HuH-7.5 (cell line): ENCODE measurements at places on chromosomes 6 and 20.

GRCh38 chr20:44080064-44080463 lies 106.9 kb downstream of the JPH2 start:
- DNase-seq: no peak

GRCh38 chr20:38748861-38749149 lies 545 bp downstream of the ACTR5 start:
- peak; percentile 59 for DNase-seq

DNA sequence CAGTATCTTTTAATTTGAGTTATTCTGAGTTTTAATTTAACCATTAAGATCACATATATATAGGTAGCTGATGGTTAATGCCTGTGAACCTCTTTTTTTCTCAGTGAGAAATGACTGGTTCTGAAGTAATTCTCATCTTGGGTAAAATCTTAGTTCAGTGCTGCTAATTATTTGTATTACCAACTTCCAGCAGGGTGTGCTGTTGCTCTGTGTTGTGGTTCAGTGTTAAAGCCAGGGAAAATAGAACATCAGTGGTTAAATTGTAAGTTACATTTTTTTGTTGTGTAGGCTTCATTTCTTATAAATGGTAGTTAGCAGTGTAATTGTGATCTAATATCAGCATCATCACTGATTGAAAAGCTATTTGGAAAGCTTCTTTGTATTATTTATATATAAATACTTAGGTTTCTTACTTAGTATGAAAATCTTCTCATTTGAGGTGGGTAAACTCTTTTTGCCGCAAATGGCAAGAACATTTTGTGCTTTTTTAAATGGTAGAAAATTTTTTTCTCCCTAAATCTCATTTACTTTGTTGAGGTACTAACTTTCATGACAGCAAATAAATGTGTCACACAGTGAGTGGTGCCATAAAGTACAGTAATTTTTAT lies 43.7 kb downstream of the CDC5L start:
- DNase-seq: no peak

- DNase-seq: no peak
These were observed 40.1 kb downstream of the TRAF3IP2 start for GRCh38 chr6:111565326-111566221.

- peak; percentile 56 for DNase-seq
These were observed 182.8 kb downstream of the ZMYND8 start for GRCh38 chr20:47173596-47174216.

DNA sequence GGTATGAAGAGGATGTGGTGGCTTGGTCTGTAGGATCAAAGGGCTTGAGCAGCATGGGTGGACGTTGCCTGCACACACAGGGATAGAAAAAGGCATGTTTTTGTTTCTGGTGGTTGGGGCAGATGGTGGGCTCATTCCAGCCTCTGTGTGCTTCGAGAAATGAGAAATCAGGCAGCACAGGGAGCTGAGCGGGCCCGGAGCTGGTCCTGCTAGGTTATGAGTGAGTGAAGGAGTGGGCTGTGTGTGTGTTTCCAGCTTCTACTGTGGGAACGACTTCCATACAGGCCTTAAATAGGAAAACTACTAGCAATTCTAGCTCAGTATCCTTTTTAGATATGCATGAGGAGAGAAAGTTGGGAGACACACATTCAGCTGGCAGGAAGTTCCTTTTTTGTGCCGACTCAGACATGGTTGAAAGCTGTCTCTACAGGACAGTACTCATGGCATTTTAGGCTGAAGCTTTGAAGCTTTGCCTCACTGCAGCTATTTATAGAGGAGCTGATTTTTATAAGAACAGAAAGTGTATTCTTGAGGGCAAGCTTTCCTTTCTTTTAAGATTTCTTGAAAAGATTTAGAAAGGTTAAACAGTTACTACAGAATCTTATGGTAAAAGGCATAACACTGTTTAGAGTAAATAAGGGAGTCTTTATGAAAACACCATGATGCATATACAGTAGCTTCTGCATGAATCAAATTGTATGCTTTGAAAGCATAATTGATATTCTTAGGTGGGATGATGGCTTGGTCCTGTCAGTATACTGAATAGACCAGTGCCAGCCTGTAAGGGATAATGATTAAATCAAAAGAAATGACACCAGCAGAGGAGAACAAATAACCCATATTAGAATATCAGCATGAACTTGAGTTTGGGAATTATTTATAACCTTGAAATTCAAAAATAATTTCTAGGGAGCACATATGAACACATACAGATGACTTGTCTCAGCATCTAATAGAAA lies 104.0 kb upstream of the MAN1A1 start:
- no peak for DNase-seq

GRCh38 chr20:6173481-6173880 lies 50.7 kb upstream of the FERMT1 start:
- no peak for DNase-seq

DNA sequence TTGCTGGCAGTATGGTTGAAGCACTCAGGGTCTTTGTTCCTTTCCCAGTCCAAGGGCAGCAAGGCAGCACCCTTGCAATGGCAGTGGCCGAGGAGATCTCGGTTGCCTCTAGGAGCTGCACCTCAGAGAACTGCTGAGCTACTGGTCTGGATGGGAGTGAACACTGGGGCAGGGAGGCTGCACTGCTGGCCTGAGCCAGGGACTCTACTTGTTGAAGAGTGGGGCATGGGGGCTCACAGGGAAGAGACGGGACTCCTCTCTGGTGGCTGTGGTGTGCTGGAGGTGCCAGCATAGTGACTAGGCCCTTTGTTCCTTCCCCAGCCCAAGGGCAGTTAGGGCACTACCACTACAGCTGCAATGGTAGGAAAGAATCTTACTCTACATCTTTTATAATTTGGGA lies 203.0 kb downstream of the ZDHHC14 start:
- no peak for DNase-seq

GRCh38 chr20:58229198-58229798 lies 845 bp upstream of the ANKRD60 start:
- DNase-seq: no peak
